ENCODE measurements at places on chromosomes 3 and 15. TPM values are rescaled to one million over a fixed set of nuclear protein-coding genes. Genes with fewer than 3 reads are reported as not detected.

SMAD6 gene
- 9.4 TPM for total RNA-seq

CASR gene
- total RNA-seq: not detected

PCOLCE2 gene
- 0.39 TPM for total RNA-seq

TGM4 gene
- 16.5 TPM for total RNA-seq
